ENCODE measurements at places on chromosomes 4 and X. TPM values are rescaled to one million over a fixed set of nuclear protein-coding genes. Genes with fewer than 3 reads are reported as not detected.

PDE5A gene
- 0.09 TPM for total RNA-seq

ADH7 gene
- not detected for total RNA-seq

DNA sequence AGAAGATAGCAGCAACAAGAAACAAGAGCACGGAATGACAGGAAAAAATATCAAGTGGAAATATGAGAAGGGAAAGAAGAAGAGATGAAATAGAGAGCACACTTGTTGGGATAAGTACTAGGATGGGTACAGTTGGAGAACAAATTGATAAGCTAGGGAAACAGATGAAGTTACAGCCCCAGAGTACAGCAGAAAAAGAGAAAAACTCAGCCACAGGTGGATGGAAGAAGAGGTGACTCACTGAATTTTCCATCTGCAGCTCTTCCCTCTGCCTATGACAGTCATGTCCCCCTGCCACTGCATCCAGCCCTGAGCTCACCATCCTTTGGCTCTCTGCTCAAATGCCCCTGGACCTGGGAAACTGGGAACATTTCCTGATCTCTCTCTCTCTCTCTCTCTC, 209.0 kb downstream of the BCOR start:
- DNase-seq, result no peak

GRCh38 chr4:178165251-178165950, 723.2 kb upstream of the AGA start:
- DNase-seq, result no peak

DNA sequence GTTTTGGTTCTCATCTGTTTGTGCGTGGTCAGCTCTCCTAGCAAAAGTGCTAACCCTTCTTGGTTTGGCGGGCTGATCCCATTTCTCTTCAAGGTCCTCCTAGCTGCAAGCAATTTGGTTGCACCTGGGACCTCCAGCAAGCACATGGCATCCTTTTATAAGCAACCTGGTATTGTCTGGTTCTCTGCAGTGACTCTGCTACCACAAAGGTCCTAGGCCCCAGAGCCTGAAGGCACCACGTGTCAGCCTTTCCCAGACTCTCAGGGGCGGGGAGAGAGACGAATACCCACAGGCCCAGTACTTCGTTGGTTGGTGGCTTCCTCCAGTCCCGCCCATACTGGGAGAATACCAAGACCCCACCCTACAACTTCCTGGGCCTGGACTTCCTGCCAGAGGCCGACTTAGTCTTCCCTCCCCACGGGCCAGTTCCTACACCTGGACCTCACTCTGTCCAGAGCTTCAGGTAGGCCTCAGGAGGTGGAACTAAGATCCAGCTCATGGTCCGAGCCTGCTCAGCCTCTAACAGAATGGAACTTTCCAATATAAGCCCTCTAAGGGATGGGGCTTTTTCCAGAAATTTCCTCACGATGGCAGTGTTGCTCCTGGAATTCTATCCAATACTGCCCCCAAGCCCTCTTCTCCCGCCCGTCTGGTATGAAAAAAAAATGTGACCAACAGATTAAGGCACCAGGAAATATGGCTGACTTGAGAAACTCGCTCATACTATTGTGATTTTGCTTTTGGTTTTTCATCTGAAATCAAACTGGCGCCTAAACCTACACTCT, 192.5 kb upstream of the STK26 start:
- DNase-seq, result peak; percentile 88

- DNase-seq, result no peak
Observed at GRCh38 chrX:12327836-12328235, 189.6 kb downstream of the FRMPD4 start.

DNA sequence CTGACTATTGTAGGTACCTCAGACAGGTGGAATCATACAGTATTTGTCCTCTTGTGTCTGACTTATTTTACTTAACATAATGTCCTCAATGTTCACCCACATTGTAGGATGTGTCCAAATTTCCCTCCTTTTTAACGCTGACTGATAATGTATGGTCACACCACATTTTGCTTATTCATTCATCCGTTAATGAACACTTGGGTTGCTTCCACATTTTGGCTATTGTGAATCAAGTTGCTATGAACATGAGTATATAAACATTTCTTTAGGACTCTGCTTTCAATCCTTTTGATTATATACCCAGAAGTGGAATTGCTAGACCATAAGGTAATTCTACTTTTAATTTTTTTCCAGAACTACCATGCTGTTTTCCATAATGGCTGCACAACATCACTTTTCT, 87.0 kb upstream of the NDP start:
- DNase-seq, result no peak

GRCh38 chr4:113009461-113009860, 40.0 kb upstream of the ANK2 start:
- DNase-seq, result no peak

DNA sequence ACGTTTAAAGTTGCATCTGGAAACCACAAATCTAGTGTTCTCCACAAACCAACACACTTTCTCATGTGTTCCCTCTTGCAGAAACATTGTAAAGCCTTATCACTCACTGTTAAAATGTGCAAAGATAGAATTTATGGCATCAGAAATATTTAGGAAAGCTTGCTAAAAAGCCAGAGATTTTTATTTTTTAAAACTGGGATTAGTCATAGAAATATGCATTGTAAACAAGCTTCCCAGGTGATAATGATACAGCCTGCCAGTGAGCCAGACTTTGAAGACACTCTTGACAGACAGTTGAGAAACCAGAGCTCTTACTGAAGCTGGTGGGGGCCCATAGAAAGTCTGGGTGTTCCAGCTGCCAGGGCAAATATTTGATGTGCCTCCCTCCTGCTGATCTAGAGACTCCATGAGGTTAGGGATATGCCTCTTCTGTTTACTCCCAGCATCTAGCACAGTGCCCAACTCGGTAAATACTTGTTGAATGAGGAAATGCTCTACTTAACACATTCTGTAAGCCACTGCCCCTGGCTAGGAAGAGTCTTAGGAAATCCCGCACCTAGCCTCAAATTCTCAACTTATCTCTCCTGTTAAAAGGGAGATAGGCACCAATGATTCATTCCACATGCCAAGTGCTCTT, 179.0 kb upstream of the RASGEF1B start:
- no peak for DNase-seq

DNA sequence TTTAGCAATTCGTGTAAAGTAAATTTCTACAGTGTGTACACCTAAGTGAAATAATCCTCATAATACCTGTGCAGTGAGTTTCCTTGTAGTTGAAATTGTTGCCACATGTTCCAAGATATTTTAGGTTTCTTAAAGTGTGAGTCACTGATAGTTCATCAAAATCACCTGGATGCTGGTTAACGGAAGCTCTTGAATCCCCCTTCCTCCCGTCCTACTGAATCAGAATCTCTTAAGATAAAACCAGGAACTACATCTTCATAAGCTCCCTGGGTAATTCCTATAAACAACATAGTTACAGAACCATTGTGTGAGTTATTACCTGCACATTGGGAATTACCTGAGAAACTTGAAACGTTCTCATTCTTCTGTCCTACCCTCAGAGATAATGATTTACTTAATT, 197.4 kb upstream of the HS3ST1 start:
- no peak for DNase-seq

DNA sequence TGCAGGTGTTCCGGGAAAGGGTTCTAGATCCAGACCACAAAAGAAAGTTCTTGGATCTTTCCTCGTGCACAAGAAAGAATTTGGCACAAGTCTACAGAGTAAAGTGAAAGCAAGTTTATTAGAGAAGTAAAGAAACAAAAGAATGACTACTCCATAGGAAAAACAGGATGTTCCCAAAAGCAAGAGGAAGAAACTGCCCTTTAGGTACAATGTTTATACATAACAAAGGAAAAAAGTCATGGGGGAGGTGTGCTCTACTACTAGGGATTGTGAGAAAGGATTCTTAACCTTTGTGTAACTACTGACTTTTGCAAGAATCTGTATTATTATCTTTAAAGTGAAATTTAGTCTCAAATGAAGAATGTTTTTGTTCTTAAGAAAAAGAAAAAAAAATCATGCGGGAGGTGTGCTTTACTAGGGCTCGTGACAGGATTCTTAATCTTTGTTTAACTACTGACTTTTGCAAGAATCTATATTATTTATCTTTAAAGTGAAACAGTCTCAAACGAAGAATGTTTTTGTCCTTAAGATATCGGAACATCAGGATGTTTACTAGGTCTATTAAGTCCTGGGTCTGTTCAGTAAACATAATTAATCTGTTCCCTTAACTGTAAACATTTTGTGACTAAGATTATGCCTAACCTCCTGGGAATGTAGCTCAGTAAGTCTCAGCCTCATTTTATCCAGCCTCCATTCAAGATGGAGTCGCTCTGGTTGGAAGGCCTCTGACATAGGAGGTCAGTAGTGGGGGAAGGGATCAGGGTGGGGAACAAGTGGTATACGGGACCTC, 110.4 kb upstream of the BEND4 start:
- DNase-seq, result no peak
